Colonic mucosa (tissue), 4 donors: ENCODE measurements at places on chromosomes 2 and 18. TPM values are rescaled to one million over a fixed set of nuclear protein-coding genes. Genes with fewer than 3 reads are reported as not detected.

Gene AOX1
- total RNA-seq: 3.3 TPM

- DNase-seq: no peak
- no peaks in the 10 kb centered on the region for H3K36me3 ChIP-seq
- H3K27ac ChIP-seq: no peak overlapping the region
- H3K27me3 ChIP-seq: no peaks in the 10 kb centered on the region
- no peak overlapping the region for H3K4me3 ChIP-seq
Observed at GRCh38 chr2:175350105-175350504, 168.6 kb upstream of the ATP5MC3 start.

- no peak for DNase-seq
- H3K4me1 ChIP-seq: no peaks in the 10 kb centered on the region
- H3K4me3 ChIP-seq: no peak overlapping the region
- H3K27me3 ChIP-seq: no peaks in the 10 kb centered on the region
- H3K36me3 ChIP-seq: no peaks in the 10 kb centered on the region
Observed at GRCh38 chr18:30135938-30136337, 906.6 kb downstream of the DSC3 start.

DNA sequence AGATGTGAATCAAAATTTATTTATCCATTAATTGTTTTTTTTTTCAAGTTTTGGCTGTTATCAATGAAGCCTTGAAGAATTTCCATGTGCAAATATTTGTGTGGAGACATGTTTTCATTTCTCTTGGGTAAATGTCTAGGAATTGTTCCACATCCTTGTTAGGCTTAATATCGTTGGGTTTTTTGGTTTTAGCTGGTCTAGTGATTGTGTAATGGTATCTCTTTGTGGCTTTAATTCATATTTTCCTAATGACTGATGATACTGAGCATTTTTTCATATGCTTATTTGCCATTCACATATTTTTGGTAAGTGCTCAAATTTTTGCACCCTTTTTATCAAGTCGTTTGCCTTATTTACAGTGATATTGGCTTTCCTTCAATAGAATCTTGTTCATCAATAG, 250.3 kb upstream of the EPHA4 start:
- no peaks in the 10 kb centered on the region for H3K4me1 ChIP-seq
- H3K27me3 ChIP-seq: no peaks in the 10 kb centered on the region
- no peak overlapping the region for H3K27ac ChIP-seq
- H3K36me3 ChIP-seq: no peaks in the 10 kb centered on the region
- no peak for DNase-seq

DNA sequence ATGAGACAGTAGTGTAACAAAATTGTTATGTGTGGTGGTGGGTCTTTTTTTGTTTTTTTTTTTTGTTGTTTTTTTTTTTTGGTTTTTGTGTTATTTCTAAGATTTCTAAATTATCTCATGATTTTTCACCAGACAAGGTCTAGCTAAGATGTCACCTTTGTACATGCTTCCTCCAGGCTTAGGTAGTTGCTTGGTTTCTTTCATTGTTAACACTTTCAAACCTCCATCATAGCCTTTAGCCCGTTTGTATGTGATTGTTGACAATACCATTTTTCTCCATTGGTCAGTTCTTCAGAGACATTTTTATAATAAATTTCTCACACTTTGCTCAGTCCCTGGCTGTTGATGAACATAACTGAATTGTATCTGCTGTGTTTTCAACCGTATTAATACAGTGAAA, 2.2 kb downstream of the RELCH start:
- no peak for DNase-seq
- H3K4me3 ChIP-seq: peak overlapping the region; percentile 92
- H3K4me1 ChIP-seq: no peaks in the 10 kb centered on the region
- H3K36me3 ChIP-seq: no peaks in the 10 kb centered on the region
- H3K27me3 ChIP-seq: no peaks in the 10 kb centered on the region
- no peak overlapping the region for H3K27ac ChIP-seq

- no peak for DNase-seq
- H3K27me3 ChIP-seq: no peaks in the 10 kb centered on the region
- no peaks in the 10 kb centered on the region for H3K4me1 ChIP-seq
- H3K36me3 ChIP-seq: no peaks in the 10 kb centered on the region
Observed at GRCh38 chr2:70759446-70759845, 8.6 kb downstream of the ADD2 start.

DNA sequence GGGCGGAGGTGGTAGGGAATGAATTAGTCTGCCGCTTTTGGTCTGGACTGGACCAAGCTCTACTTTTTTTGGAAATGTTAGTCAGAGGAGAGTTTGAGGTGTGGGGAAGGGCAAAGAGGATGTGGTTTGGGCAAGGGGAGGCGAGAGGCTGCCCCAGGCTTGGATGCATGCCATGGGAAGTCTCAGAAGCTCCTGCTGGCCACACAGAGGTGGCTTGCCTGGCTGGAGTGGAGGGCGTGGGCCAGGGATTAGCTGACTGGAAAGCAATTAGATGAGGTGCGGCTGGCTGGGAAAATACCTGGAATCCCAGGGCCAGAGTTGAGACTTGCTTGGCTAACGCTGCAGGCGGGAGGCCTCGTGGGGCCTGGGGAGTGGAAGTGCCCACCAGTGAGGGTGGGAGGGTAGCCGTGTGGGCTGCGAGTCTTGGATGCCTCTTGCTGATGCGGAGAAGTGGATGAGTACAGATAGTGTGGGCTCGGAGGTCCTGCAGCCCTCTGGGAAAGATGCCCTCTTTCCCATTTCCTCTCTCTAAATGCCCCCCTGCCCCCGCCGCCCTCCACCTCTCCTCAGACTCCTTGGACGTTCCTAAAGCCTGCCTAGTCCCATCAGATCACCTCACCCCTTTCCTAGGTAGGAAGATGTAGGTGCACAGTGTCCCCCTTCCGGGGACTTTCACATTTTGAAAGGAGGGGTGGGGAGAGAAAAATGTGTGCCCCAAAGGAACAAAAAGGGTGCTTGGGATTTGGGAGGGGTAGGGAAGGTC, 117.6 kb downstream of the SMAD7 start:
- H3K4me1 ChIP-seq: no peaks in the 10 kb centered on the region
- H3K27me3 ChIP-seq: no peaks in the 10 kb centered on the region
- peak; percentile 56 for DNase-seq
- no peaks in the 10 kb centered on the region for H3K36me3 ChIP-seq
- H3K27ac ChIP-seq: no peak overlapping the region

DNA sequence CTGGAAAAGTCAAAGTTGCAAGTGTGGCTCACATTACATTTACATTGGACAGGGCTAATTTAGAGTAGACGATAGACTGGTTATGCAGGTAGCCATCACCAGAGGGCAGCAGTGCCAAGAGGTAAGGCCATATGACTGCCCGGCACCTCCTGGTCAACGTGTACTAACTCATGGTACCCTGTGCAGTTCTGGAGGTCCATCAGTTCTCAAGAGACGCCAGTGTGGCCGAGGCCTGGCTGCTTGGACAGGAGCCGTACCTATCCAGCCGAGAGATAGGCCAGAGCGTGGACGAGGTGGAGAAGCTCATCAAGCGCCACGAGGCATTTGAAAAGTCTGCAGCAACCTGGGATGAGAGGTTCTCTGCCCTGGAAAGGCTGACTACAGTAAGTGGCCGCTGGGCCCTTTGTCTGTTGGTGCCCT, 65.8 kb upstream of the EML6 start:
- H3K27me3 ChIP-seq: no peaks in the 10 kb centered on the region
- no peaks in the 10 kb centered on the region for H3K4me1 ChIP-seq
- no peak overlapping the region for H3K4me3 ChIP-seq
- H3K36me3 ChIP-seq: peaks cover 47% of the 10 kb centered on the region
- peak; percentile 71 for DNase-seq
- H3K27ac ChIP-seq: no peak overlapping the region

DNA sequence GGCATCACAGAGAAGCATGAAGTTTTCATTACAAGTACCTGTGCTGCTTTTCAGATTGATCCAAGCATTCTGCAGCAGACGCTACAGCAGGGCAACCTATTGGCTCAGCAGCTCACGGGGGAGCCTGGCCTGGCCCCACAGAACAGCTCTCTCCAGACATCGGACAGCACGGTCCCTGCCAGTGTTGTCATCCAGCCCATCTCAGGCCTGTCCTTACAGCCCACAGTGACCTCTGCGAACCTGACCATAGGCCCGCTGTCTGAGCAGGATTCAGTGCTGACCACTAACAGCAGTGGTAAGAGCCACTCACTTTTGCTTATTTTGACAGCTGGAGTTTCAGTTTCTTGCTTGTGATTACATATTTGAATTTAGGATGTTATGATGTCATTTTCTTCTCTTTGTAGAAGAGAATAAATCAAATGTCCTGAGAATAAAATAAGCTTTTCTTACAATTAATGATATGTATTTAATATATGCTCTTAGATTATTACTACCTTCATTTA, 104.9 kb downstream of the ZNF236 start:
- H3K27ac ChIP-seq: no peak overlapping the region
- no peaks in the 10 kb centered on the region for H3K4me1 ChIP-seq
- no peaks in the 10 kb centered on the region for H3K27me3 ChIP-seq

GRCh38 chr18:31321719-31322118, 3.8 kb downstream of the DSG1 start:
- H3K4me3 ChIP-seq: no peak overlapping the region
- no peak for DNase-seq
- no peak overlapping the region for H3K27ac ChIP-seq
- H3K4me1 ChIP-seq: no peaks in the 10 kb centered on the region

- no peak overlapping the region for H3K4me3 ChIP-seq
- H3K27me3 ChIP-seq: no peaks in the 10 kb centered on the region
- DNase-seq: no peak
- H3K4me1 ChIP-seq: no peaks in the 10 kb centered on the region
- no peaks in the 10 kb centered on the region for H3K36me3 ChIP-seq
- H3K27ac ChIP-seq: no peak overlapping the region
Observed at GRCh38 chr2:111689174-111689573, 194.8 kb downstream of the ANAPC1 start.

Gene TNS1
- 164 TPM for total RNA-seq

GRCh38 chr2:176283291-176284068, 14.2 kb downstream of the MTX2 start:
- DNase-seq: no peak
- H3K27ac ChIP-seq: no peak overlapping the region
- no peaks in the 10 kb centered on the region for H3K36me3 ChIP-seq

Gene SPTBN1
- total RNA-seq: 325 TPM

Gene ACADL
- total RNA-seq: not detected

- no peaks in the 10 kb centered on the region for H3K27me3 ChIP-seq
- H3K27ac ChIP-seq: no peak overlapping the region
- H3K4me3 ChIP-seq: no peak overlapping the region
- H3K4me1 ChIP-seq: no peaks in the 10 kb centered on the region
Observed at GRCh38 chr2:159855557-159856061, 57.6 kb upstream of the CD302 start.

DNA sequence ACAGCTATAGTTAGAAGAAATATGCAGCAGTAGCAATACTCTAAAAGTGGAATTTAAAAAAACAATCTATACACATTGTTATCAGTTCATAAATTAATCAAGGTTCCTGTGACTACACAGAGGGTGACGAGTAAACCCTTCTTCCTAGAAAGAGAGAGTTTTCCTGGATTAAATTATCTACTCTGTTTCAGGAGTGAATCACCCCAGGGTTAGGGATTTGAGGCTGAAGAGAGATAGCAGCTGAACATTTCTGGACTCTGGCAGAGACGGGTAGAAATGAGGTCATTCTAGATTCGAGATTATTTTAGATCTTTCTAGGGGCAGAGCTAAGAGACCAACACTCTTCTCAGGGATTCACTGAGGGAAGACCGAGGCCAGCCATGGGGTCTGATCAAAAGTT, 38.8 kb upstream of the PMAIP1 start:
- no peak for DNase-seq
- no peak overlapping the region for H3K27ac ChIP-seq
- H3K4me1 ChIP-seq: no peaks in the 10 kb centered on the region
- H3K4me3 ChIP-seq: no peak overlapping the region

Gene RBKS
- total RNA-seq: 5.5 TPM

DNA sequence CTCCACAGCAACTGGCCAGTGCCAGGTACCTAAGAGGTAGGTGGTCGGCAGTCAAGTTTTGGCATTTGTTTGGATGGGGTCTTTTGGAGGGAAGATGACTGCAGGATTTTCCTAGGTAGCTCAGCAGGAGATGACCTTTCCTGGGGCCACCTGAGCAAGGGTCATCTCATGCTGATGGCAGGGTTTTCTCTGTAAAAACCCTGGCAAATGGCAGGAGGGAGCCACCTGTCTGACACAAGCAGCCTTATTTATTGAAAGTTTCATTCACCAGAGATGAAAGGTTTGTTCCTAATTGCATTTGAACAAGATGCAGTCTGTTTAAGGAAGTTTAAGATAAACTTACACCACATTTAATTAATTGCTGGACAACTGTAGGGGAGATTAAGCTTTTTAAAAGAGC, 31.6 kb upstream of the ACAA2 start:
- H3K27ac ChIP-seq: no peak overlapping the region
- no peak overlapping the region for H3K4me3 ChIP-seq
- no peaks in the 10 kb centered on the region for H3K36me3 ChIP-seq
- no peak for DNase-seq
- H3K4me1 ChIP-seq: peaks cover 8% of the 10 kb centered on the region

DNA sequence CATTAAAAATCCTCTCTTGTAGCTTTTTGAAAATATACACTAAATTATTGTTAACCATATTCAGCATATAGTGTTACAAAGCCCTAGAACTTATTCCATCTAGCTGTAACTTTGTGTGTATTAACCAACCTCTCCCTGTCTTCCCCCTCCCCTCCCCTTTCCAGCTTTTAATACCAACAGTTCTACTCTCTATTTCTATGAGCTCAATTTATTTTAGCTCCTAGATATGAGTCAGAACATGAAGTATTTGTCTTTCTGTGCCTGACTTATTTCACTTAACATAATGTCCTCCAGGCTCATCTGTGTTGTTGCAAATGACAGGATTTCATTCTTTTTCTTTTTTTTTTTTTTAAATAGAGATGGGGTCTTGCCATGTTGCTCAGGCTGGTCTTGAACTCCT, 45.1 kb downstream of the GPD2 start:
- no peaks in the 10 kb centered on the region for H3K27me3 ChIP-seq
- no peak overlapping the region for H3K27ac ChIP-seq
- DNase-seq: no peak
- H3K4me1 ChIP-seq: no peaks in the 10 kb centered on the region
- no peaks in the 10 kb centered on the region for H3K36me3 ChIP-seq

Gene RUFY4
- total RNA-seq: not detected

DNA sequence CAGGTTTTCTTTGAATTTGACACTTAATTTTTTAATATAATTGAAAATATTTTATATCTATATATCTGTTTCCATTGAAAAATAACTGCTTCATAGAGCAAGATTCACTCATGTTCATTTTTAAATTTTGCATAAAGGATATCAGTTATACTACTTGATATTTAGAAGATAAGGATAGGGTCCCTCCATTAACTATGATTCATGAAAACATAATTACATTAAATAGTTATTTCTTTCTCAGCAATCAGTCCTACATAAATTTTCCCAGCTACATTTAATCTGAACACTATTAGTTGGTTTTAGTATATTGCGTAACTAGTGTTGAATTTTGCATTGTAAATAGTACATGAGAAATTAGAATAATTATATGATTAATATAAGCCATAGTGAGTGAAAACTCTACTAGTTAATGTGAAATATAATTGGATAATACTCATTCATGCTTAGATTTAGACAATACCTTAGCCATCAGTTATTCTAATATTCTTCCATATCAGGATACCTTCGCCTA, 42.7 kb downstream of the LRP1B start:
- no peaks in the 10 kb centered on the region for H3K36me3 ChIP-seq
- no peak for DNase-seq
- H3K27ac ChIP-seq: no peak overlapping the region
- H3K4me3 ChIP-seq: no peak overlapping the region
- H3K4me1 ChIP-seq: no peaks in the 10 kb centered on the region
- H3K27me3 ChIP-seq: no peaks in the 10 kb centered on the region

Gene SALL3
- total RNA-seq: 0.05 TPM
